ENCODE measurements at places on chromosomes 11 and 22. TPM values are rescaled to one million over a fixed set of nuclear protein-coding genes. Genes with fewer than 3 reads are reported as not detected.

TESMIN gene
- total RNA-seq: 8.8 TPM

OR52E8 gene
- not detected for total RNA-seq

H19 gene
- total RNA-seq: not detected

C22orf42 gene
- total RNA-seq: not detected

DGCR8 gene
- 37.0 TPM for total RNA-seq

C1QTNF4 gene
- total RNA-seq: 1.2 TPM

MPZL2 gene
- total RNA-seq: 64.1 TPM

PTPRJ gene
- total RNA-seq: 26.5 TPM

TMPRSS4 gene
- not detected for total RNA-seq

OTUB1 gene
- total RNA-seq: 60.0 TPM

LDHAL6A gene
- total RNA-seq: not detected

TIRAP gene
- total RNA-seq: 2.8 TPM

PGA5 gene
- total RNA-seq: not detected

P4HA3 gene
- not detected for total RNA-seq

CNTF gene
- 5.9 TPM for total RNA-seq

TOLLIP gene
- 36.1 TPM for total RNA-seq

ANGPTL5 gene
- total RNA-seq: not detected

MUC5AC gene
- total RNA-seq: not detected

CDC45 gene
- total RNA-seq: 92.1 TPM

SCN2B gene
- 0.05 TPM for total RNA-seq

APLNR gene
- total RNA-seq: not detected

APOL5 gene
- total RNA-seq: not detected

MS4A12 gene
- total RNA-seq: not detected

OR10G8 gene
- not detected for total RNA-seq

KRTAP5-7 gene
- total RNA-seq: not detected

TCN1 gene
- total RNA-seq: not detected

APOL1 gene
- total RNA-seq: 40.5 TPM

DSCAML1 gene
- 5.0 TPM for total RNA-seq

KIRREL3 gene
- not detected for total RNA-seq

OR8D1 gene
- total RNA-seq: not detected

FAM180B gene
- not detected for total RNA-seq

PAX6 gene
- total RNA-seq: 0.39 TPM

TSSK2 gene
- total RNA-seq: not detected

CLDN5 gene
- total RNA-seq: not detected
